Renal cortex interstitium (tissue), 15 donors: ENCODE measurements at places on chromosomes 11 and 22.

GRCh38 chr11:104704888-104705287, 193.4 kb downstream of the CASP12 start:
- DNase-seq: no peak

DNA sequence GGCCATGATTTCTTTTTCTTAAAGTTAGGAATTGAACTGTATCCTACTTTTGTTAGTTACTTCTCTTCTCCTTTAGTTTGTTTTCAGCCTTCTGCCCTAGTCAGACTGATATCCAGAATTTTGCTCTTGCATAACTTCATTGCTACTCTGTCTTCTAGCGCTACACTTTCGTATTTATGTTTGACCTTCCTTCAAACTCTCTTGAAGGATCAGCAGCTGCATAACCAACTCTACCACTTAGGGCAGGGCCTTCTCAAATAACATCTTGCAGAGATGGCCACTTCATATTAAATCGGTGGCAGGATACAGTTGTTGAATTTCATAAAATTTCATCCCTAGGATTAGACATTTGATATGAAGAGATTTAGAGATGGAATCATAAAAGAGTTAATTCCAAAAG, 43.9 kb downstream of the KDM2A start:
- no peak for DNase-seq

DNA sequence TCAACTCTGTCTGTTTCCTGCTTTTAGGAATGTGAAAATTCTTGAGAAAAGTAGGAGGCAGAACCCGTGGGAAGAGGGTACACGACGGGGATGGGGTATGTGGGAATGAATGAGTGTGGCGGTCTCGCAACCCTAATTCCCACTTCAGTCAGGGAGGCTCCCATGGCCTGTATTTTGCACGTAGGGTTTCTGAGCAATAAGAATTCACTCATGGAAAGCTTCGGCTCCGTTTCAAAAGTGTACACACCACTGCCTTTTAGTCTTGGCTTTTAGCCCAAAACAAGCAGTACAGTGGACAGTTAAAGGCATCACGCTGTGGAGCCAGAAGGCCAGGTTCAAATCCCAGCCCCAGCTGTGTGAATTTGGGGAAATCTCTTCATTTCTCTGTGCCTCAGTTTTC, 116.7 kb downstream of the MN1 start:
- no peak for DNase-seq

DNA sequence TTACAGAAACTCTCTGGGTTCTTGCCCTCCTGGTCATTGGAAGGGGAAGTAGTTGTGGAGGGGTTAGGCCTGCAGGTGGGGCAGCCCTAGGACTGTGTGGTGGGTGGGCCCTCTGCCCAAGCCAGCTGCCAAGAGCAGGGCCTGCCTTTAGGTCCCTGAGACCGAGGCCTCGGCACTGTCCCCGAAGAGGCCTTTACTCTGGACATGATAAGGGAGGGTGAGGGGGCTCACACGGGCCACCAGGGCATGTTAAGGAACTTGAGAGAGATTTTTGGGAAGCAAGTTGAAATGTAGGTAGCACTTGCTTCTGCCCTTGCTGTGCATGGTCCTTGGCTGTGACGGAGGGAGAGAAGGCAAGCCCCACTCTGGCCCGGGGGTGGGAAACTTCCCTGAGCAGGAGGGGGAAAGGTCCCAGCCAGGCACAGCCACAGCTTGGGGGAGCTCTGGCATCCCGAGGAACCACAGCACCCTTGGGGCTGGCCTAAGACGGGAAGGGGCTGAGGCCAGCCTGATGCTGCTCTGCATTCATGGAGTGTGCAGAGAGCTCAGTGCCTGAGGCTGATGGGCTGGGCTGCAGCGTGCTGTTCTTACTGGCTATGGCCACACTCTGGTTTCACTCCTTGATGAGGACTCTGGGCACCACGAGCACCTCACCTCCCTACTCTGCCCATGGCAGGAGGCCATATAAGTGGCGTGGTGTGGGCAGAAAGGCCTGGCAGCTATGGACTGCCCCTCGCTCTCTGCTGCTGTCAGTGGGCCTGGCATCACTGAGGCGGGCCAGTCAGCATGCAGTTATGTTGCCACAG, 7.8 kb upstream of the RANBP1 start:
- DNase-seq: no peak
